HAP-1 (cell line): ENCODE measurements at places on chromosomes 2 and 18.

DNA sequence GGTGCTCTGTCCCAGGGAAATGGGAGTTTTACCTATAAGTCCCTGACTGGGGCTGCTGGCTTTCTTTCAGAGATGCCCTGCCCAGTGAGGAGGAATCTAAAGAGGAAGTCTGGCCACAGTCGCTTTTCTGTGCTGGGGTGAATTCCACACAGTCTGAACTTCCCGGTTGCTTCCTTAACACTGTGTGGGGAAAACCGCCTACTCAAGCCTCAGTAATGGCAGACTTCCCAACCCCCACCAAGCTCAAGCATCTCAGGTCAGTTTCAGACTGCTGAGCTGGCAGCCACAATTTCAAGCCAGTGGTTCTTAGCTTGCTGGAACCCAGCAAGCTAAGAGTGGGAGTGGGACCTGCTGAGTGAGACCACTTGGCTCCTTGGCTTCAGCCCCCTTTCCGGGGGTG lies 54.9 kb downstream of the NUP35 start:
- no peak for DNase-seq

DNA sequence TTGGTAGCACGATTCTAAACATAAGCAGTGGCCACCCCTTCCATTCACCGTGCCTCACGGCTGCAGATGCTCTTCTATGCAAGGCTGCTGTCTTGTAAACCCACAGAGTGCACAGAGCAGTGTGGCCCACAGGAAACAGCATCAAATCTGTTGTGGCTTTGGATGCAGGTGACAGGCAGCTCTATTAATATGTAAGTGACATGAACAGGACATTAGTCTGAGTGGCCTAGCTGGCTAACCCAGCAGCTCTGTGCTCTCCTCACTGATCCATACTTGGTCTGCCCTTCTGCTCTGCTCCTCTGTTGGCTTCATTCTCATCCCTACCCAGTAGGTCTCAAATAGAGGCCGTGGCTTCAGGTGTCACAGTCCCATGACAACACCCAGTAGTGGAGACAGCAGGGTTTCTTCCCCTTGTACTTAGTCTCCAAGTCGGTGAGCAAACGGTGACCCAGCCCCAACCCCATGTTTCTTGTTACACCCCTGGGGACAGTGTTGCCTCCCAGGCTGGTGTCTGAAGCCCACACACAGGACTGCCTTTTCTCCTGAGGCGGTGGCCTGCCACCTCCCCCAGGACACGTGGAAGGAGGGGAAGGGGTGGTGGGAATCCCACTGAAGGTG lies 5.8 kb downstream of the SH3RF3 start:
- no peak for DNase-seq

DNA sequence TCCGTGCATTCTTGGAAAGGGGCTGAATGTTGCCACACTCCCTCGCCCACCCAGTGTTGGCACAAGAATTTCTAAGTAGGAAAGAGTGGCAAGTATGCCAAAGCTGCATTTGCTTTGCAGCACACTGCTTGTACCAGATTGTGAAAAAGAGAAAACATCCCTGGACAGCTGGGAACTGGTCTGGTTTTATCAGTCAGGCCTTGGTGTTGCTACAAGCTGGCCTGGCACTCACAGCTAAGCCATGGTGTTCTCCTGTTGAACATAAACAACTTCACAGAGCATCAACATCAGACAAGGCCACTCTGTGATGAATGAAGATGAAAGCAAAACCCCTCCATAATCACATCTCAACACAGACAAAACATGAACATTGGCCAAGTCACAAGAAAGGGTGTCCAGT lies 4.2 kb upstream of the TRABD2A start:
- no peak for DNase-seq

- DNase-seq: no peak
Observed at GRCh38 chr18:41783879-41784278, 171.2 kb upstream of the PIK3C3 start.

- no peak for DNase-seq
Observed at GRCh38 chr18:34959211-34959829, 81.9 kb upstream of the MAPRE2 start.

- DNase-seq: no peak
Observed at GRCh38 chr2:206311026-206311425, 36.6 kb downstream of the ZDBF2 start.

DNA sequence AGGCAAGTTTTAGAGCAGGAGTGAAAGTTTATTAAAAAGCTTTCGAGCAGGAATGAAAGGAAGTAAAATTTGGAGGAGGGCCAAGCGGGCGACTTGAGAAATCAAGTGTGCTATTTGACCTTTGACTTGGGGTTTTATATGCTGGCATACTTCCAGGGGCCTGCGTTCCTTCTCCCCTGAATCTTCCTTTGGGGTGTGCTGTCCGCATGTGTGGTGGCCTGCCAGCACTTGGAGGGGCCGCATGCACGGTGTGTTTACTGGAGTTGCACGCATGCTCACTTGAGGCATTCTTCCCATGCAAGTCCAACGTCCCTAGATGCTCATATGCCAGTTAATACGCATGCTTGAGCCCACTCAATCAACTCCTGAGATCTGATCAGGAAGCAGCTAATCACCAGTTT lies 78.3 kb upstream of the MAP4K4 start:
- no peak for DNase-seq

- no peak for DNase-seq
Observed at GRCh38 chr2:113376253-113376912, 61.1 kb upstream of the ZNG1B start.

GRCh38 chr18:51110073-51110797 lies 80.2 kb downstream of the SMAD4 start:
- peak; percentile 86 for DNase-seq

DNA sequence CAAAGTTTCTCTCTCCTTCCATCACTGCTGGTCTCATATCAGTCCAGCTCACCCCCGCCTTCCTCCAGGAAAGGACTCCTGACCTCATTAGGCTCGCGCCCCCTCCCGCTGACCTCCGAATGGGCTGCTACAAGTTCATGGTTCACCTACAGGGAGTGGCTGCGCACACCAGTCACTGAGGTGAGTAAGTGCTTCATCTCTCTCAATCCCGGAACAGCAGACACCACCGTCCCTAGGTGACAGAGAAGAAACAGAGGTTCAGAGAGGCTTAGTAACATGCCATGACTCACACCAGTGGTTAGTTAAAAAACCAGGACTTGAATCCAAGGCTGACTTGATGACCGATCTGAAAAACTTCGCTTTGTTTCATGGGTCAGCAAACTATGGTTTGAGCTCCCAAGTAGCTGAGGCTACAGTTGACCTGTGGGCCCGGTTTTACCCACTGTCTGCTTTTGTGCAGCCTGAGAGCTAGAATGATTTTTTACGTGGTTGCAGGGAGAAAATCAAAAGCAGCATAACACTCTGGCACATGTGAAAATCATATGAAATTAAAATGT lies 42.0 kb downstream of the ZFP36L2 start:
- no peak for DNase-seq

DNA sequence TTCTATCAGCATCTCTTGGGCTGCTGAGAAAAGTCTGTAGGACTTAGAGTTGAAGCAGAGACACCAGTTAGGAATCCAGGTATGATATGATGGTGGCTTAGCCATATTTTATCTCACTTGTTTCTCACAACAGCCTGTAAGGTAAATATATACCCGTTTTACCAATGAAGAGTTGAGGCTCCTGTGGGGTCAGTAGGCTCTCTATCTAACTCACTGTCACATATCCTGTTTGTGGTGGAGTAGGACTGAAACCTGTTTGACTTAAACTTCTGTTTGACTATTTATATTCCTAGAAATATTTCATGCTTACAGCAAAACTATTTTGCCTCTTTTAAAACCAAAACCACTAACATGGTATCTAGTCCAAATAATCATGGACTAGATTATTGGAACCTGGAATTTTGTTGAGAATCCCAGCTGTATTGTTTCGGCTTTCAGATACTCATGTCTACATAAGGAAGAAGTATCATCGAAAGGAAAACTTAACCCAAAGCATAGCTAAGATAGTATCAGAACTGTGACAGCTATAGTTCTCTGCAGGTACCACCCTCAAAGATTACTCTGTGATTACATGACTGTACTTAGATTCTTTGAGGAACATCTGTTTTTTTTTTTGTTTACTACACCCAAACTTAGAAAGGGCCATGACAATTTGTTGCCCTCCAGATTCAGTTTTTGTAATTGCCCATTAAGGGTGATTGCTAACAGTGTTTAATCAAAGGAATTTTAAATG lies 216.1 kb upstream of the THUMPD2 start:
- DNase-seq: no peak

- DNase-seq: no peak
Observed at GRCh38 chr2:24115057-24115456, 8.1 kb downstream of the PFN4 start.

DNA sequence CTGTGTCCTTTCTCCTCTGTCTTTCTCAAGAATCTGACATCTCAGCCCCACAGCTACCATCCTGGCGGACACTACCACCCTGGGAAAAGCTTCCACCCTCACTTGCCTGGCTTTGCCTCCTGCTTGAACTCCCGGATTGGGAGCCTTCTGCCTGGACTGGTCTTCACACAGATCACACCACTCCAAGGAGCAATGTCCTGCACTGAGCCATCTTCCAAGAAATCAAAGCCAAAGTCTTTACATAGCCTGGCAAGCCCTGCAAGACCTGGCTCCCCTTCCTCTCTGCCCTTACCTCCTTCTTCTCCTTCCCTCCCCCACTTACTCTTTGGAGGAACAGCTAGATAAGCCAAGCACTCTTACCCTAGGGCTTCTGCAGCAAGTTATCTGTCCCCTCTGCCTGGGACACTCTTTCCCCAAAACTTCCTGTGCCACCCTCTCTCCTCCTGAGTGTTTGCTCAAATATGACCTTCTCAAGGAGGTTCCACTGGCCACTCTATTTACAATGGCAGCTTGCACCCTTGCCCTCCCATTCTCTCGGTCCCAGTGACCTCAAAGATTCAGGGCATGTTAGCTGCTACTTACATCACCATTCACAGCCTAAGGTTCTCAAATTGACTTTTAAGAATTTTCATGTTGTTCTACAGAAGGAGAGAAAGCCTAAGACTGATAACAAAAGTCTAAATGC lies 9.7 kb downstream of the ATP8B1 start:
- no peak for DNase-seq

DNA sequence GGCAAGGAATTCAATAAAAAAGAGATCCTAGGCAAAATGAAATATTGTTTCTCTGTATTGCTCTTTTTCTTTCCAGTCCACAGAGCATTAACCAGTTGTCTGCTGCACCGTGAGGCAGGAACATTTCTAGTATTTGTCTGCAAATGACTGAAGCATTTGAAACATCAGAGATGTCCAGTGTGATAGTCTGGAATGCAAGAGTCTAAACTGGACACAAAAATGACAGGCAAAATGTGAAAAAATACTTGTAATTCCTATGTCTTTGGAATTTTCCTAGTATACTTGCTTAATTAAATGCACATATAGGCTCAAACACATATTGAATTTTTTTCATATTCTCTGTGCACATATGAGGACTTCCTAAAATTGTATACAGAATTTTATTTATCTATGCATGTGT lies 120.5 kb upstream of the SPATS2L start:
- DNase-seq: no peak

DNA sequence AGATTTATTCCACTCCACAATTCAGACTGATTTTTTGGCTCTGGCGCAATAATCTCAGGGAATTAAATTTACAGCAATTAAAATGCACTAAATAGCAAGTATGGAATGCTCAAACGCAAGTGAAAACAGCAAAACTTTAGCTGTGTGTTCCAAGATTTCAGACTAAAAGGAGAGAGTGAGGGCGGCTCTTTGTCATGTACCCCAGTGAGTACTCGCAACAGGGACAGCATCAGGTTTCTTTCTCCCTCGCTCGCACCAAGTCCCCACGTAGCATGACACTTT lies 1.1 kb downstream of the ROCK2 start:
- DNase-seq: no peak

DNA sequence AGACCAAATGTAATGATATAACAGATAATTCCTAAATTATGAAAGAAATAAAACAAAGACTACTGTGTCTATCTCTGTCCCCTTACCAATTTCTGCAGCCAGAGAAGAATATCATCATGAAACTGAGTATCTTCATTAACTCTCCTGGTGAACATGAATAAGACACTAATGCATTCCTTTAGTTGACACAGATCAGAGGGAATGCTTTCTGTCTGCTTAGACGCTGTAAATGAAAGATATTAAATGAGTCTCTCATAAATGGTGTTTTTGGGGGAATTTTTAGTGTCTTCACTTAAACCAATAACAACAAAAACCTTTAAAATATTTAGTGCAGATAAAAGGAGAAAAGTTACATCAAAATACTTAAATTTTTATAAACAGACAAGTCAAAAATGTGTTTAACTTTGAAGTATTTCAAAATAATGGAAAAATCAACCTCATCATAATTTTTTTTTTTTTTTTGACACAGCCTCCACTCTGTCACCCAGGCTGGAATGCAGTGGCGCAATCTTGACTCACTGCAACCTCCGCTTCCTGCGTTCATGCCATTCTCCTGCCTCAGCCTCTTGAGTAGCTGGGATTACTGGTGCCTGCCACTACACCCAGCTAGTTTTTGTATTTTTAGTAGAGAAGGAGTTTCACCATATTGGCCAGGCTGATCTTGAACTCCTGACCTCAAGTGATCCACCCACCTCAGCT lies 16.0 kb downstream of the EPG5 start:
- no peak for DNase-seq

DNA sequence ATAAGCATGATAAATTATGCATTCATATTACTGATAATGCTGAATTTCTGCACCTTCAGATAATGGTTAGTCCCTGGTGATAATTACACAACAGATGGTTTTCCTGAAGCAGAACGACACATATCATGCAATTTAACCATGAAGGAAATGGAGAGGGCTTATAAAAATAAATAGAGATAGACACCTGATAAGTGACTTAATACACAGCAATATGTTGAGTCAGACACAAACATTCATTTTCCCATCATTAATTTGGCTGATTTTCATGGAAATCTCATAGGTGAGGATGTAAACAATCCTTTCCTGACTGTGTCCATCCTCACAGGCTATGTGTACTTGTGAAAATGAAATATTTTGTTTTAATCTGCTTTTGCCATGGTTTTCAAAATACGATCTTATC lies 36.9 kb upstream of the DSEL start:
- no peak for DNase-seq

DNA sequence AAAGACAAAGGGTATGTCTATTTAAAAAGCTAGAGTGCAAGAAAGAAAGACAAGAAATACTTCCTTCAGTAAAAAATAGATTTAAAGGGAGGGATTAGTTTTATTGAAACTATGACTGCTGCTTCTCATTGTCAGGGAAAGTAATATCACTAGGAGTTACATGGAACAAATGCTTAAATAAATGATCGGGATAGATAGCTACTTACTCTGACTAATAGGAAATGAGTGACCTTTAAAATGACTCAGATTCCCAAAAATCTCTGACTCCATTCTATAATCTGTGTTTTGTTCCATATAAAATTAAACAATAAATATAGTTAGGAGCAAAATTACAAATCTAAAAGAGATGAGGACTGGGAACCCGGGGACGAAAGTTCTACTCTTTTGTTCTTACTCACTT lies 669.3 kb downstream of the NR4A2 start:
- DNase-seq: no peak

GRCh38 chr18:35153609-35154272 lies 87.1 kb upstream of the ZNF397 start:
- no peak for DNase-seq

- no peak for DNase-seq
Observed at GRCh38 chr2:197215748-197216360, 94.7 kb downstream of the ANKRD44 start.
